ENCODE measurements at places on chromosomes 4 and X.

DNA sequence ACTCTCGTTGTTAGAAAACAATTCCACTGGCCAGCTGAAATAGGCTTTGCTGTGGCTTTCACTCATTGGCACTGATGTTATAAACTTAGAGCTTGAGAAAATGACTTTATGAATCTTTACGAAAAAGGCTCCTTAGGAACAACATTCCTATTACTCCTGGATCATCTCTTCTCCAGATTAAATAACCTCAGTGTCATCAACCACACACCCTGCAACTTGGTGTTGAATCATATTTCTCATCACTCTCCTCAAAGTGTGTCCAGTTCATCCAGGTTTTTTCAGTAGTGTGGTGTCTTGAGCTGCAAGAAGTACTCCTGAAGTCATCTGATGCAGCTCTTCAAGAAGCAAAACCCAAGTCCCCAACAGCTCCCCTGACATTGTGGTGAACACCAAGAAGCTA is 28.1 kb upstream of the ANOS1 start:
- DNase-seq: no peak

- peak; percentile 73 for DNase-seq
Measured at GRCh38 chr4:42627885-42628646, 28.8 kb downstream of the ATP8A1 start.

DNA sequence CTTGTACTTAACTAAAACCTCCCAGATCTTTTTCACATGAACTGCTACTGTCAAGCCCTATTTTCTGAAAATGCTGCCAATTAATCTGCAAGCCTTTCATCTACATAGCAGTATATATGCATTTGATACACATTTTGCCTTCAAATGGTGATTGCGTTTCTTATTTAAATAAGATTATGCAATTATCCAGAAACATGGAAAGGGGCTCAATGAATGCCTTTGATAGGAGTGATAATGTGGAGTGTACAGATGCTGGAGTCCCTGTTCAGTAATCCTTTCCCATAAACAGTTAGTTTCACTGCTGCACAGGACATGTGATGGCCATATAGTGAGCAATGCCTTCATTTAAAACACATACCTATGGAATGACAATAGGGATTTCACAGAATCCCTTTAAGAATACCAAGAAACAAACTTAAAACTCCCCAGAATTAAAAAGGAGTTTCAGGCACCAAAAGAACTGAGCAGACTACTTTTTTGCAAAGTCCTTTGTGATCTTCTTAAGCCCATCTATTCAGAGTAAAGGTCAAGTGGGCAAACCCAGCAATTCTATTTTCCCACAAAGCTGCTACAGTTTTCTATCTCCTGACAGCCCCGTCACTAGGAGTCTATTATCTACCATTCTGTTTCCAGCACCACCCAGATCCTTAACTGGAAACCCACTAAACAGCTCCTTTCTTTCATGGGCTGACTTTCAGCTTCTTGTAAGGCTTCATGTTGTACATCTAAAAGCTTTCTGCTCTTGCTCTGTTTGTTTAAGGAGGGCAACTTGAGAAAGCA is 120.3 kb downstream of the UNC5C start:
- no peak for DNase-seq

GRCh38 chr4:164779811-164780216 is 25.9 kb downstream of the SMIM31 start:
- peak; percentile 0 for DNase-seq

GRCh38 chrX:39935411-39936064 is 162.2 kb downstream of the BCOR start:
- DNase-seq: no peak

GRCh38 chr4:53508446-53508845 is 82.8 kb downstream of the LNX1 start:
- no peak for DNase-seq

GRCh38 chr4:15253349-15253748 is 174.5 kb upstream of the C1QTNF7 start:
- DNase-seq: no peak

GRCh38 chr4:139715746-139716391 is 50.2 kb downstream of the MGST2 start:
- DNase-seq: no peak

DNA sequence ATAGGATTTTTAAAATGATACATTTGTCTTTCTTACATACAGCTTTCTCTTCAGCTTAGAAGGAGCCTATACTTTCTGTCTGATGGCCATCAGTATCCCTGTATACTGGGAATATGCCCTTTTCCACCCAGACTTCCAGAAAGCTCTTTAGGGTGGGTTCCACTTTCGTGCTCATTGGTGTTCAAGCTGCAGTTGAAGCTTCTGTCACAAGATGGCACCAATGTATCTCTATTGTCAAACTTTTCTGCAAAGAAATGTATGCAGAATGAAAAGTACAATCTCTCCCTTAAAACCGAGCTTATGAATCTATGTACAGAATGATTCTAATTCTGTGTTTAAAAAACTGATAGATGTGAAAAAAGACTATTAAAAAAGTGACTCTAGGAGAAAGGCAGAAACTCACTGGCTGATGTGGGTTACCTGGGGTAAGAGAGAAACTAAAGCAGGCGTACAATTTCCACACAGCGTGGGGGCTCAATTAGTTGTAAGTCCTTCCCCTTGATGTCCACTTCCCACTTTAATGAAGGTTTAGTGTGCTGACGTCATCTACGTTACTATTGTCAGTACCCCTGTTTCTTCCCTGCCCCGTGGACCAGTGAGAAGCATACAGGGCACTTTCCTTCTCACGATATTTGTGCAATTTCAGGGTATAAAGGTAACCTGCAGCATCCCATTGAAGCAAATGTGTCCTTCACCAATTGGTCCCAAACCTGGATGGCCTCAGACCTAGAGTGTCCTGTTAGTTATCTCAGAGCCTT is 57.3 kb upstream of the TCEAL2 start:
- DNase-seq: peak; percentile 9

GRCh38 chr4:6591313-6591712 is 16.3 kb downstream of the MAN2B2 start:
- DNase-seq: peak; percentile 88

DNA sequence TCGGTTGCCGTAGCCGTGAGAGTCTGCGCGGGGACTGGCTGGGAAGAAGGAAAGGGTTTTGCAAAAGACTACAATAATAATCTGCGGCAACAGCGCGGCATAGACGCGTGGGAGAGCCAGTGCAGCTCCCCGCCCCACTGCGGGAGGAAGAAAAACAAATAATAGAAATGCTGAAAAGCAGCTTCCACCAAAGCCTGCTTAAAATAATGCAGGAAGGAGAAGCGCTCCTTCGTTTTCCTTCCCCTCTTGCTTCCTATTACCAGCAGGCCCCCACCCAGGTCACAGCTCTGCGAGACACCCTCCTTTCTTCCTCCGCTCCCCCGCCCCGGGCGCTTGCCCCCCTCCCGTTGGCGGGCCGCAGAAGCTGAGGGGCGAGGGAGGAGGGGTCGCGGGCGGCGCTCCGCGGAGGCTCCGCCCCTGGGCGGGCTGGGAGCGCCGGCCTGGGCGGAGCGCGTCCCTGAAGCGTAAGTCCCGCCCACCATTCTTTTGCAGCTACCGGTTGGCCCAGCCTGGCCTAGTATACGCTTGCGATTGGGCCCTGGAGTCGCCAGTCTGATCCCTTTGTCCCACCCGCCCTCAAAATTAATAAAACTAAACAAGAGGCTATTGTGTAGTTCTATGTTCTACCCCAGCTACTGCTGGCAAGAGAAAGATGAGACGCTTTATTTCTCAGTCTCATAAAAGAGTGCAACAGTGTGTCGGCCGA is 636 bp upstream of the AMOT start:
- DNase-seq: peak; percentile 71
